ENCODE measurements at places on chromosomes 6 and 20. TPM values are rescaled to one million over a fixed set of nuclear protein-coding genes. Genes with fewer than 3 reads are reported as not detected.

The GNAS-AS1 gene
- total RNA-seq, result 1.4 TPM

The SLC4A11 gene
- 1.9 TPM for total RNA-seq

The PTCRA gene
- not detected for total RNA-seq

The SUMO4 gene
- total RNA-seq, result 18.7 TPM

The HLA-DRA gene
- 242 TPM for total RNA-seq

The CDH4 gene
- not detected for total RNA-seq

The GPX5 gene
- total RNA-seq, result not detected

The BTBD3 gene
- 9.2 TPM for total RNA-seq

The DEFB124 gene
- not detected for total RNA-seq

The GMDS gene
- 28.6 TPM for total RNA-seq

The PLEKHG1 gene
- 1.2 TPM for total RNA-seq

The PRL gene
- not detected for total RNA-seq

The TM9SF4 gene
- 44.4 TPM for total RNA-seq

The FAM184A gene
- total RNA-seq, result 5.5 TPM

The ENPP5 gene
- not detected for total RNA-seq

The TSBP1 gene
- total RNA-seq, result not detected

The CDC25B gene
- 296 TPM for total RNA-seq

The SMOC2 gene
- not detected for total RNA-seq

The SNAP91 gene
- not detected for total RNA-seq

The OTOR gene
- total RNA-seq, result not detected

The CRISP3 gene
- not detected for total RNA-seq

The TMEM217 gene
- 8.0 TPM for total RNA-seq

The FAM217B gene
- 31.0 TPM for total RNA-seq

The CCN2 gene
- total RNA-seq, result not detected

The PSORS1C2 gene
- not detected for total RNA-seq

The ESR1 gene
- total RNA-seq, result 3.6 TPM

The RAB44 gene
- total RNA-seq, result 0.12 TPM

The TGM3 gene
- not detected for total RNA-seq

The ANGPT4 gene
- not detected for total RNA-seq

Measured in T-helper 1 cell treated with Interleukin-12 subunit alpha and Interleukin-12 subunit beta and Interleukin-4 antibody, amounts not matched to agents 30 ng/mL and 1 ng/mL, for 36 hours (primary cell).